A549 treated with ZK216348 at 1 μM for 4 hours (cell line): ENCODE measurements at places on chromosomes 12 and 14. TPM values are rescaled to one million over a fixed set of nuclear protein-coding genes. Genes with fewer than 3 reads are reported as not detected.

The TOMM20L gene
- not detected in 5 replicates for total RNA-seq

The SELPLG gene
- 0.57 to 1.7 TPM (median 1.1 TPM) in 5 replicates for total RNA-seq

The KRT4 gene
- 1.7 to 4.0 TPM (median 2.7 TPM) in 5 replicates for total RNA-seq

The KRT3 gene
- 0.09 TPM in 1 of 5 replicates, not detected in the others for total RNA-seq

The CRY1 gene
- 19.7 to 33.7 TPM (median 23.6 TPM) in 5 replicates for total RNA-seq

The RND1 gene
- 7.4 to 10.7 TPM (median 8.7 TPM) in 5 replicates for total RNA-seq

The SLC6A12 gene
- total RNA-seq: 0.50 to 1.5 TPM (median 0.55 TPM) in 5 replicates

The IRAK4 gene
- 2.7 to 5.6 TPM (median 4.6 TPM) in 5 replicates for total RNA-seq

The FITM1 gene
- not detected in 5 replicates for total RNA-seq

The KRT83 gene
- 2.9 to 6.1 TPM (median 5.1 TPM) in 5 replicates for total RNA-seq

The HCAR2 gene
- total RNA-seq: 0.18 to 0.19 TPM in 2 of 5 replicates, not detected in the others

The EMP1 gene
- total RNA-seq: 123 to 176 TPM (median 156 TPM) in 5 replicates

The MTERF2 gene
- total RNA-seq: 4.0 to 8.3 TPM (median 5.1 TPM) in 5 replicates

The NTS gene
- 48.6 to 98.4 TPM (median 71.5 TPM) in 5 replicates for total RNA-seq

The TWF1 gene
- total RNA-seq: 59.3 to 91.9 TPM (median 74.2 TPM) in 5 replicates

The NCKAP5L gene
- 5.3 to 10.3 TPM (median 8.3 TPM) in 5 replicates for total RNA-seq

The ADCY4 gene
- 0.21 TPM in 1 of 5 replicates, not detected in the others for total RNA-seq

The RDH12 gene
- 0.25 TPM in 1 of 5 replicates, not detected in the others for total RNA-seq

The GLS2 gene
- total RNA-seq: 0.12 to 1.5 TPM (median 0.27 TPM) in 3 of 5 replicates, not detected in the others

The CELA1 gene
- total RNA-seq: not detected in 5 replicates

The ASB2 gene
- 0.60 to 2.0 TPM (median 1.0 TPM) in 5 replicates for total RNA-seq

The ZNF605 gene
- total RNA-seq: 2.4 to 4.3 TPM (median 3.8 TPM) in 5 replicates

The FLVCR2 gene
- 7.8 to 9.2 TPM (median 8.6 TPM) in 5 replicates for total RNA-seq

The IFNG gene
- total RNA-seq: not detected in 5 replicates

The KRT80 gene
- total RNA-seq: 37.5 to 66.0 TPM (median 57.9 TPM) in 5 replicates

The KRT1 gene
- total RNA-seq: not detected in 5 replicates

The RAN gene
- total RNA-seq: 1,622 to 1,784 TPM (median 1,751 TPM) in 5 replicates

The PLA2G1B gene
- not detected in 5 replicates for total RNA-seq

The AQP6 gene
- total RNA-seq: not detected in 5 replicates

The MOAP1 gene
- total RNA-seq: 10.3 to 15.1 TPM (median 13.5 TPM) in 5 replicates

The ATL1 gene
- total RNA-seq: 4.6 to 5.9 TPM (median 5.5 TPM) in 5 replicates

The OR6C74 gene
- not detected in 5 replicates for total RNA-seq

The NGB gene
- not detected in 5 replicates for total RNA-seq

The PLEKHH1 gene
- 3.3 to 5.4 TPM (median 3.7 TPM) in 5 replicates for total RNA-seq

The PRPH gene
- total RNA-seq: 0.92 to 2.1 TPM (median 1.6 TPM) in 5 replicates

The KLHL33 gene
- not detected in 5 replicates for total RNA-seq

The SPIC gene
- total RNA-seq: not detected in 5 replicates

The HOXC5 gene
- 0.39 to 0.60 TPM (median 0.53 TPM) in 5 replicates for total RNA-seq

The MSI1 gene
- 0.50 to 1.4 TPM (median 1.2 TPM) in 5 replicates for total RNA-seq

The TNFAIP2 gene
- total RNA-seq: 245 to 387 TPM (median 358 TPM) in 5 replicates

The BDKRB1 gene
- total RNA-seq: 0.36 to 0.86 TPM (median 0.59 TPM) in 5 replicates

The DLK1 gene
- 0.18 to 0.42 TPM (median 0.37 TPM) in 5 replicates for total RNA-seq

The RERGL gene
- not detected in 5 replicates for total RNA-seq

The ITGB7 gene
- total RNA-seq: 0.35 to 0.95 TPM (median 0.41 TPM) in 5 replicates

The ABCD2 gene
- not detected in 5 replicates for total RNA-seq

The NRL gene
- total RNA-seq: 0.53 to 0.97 TPM (median 0.65 TPM) in 5 replicates

The MSRB3 gene
- total RNA-seq: 14.5 to 30.0 TPM (median 24.0 TPM) in 5 replicates

The ARHGEF25 gene
- total RNA-seq: 4.1 to 7.7 TPM (median 6.0 TPM) in 5 replicates

The ZBTB1 gene
- 18.3 to 23.8 TPM (median 20.7 TPM) in 5 replicates for total RNA-seq
